CD8-positive, alpha-beta T cell (primary cell): ENCODE measurements at places on chromosomes 7 and 10.

- DNase-seq, result no peak
Observed at GRCh38 chr7:94042381-94042780, 38.2 kb upstream of the BET1 start.

GRCh38 chr10:130045091-130045652 is 65.5 kb downstream of the C10orf143 start:
- DNase-seq, result no peak

- DNase-seq, result no peak
Observed at GRCh38 chr10:119198438-119198837, 8.9 kb upstream of the GRK5 start.

DNA sequence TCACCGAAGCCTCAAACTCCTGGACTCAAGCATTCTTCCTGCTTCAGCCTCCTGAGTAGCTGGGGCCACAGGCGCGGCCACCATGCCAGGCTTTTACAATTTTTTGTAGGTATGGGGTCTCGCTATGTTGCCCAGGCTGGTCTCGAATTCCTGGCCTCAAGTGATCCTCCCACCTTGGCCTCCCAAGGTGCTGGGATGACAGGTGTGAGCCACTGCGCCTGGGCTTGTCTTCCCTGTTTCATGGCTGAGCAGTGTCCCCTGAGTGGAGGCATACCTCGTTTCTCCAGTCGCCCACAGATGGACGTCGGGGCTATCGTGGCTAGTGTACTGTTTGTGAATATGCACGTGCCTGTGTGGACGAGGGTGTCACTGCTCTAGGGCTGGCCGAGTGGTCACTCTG is 11.3 kb downstream of the INPP5A start:
- DNase-seq, result no peak

DNA sequence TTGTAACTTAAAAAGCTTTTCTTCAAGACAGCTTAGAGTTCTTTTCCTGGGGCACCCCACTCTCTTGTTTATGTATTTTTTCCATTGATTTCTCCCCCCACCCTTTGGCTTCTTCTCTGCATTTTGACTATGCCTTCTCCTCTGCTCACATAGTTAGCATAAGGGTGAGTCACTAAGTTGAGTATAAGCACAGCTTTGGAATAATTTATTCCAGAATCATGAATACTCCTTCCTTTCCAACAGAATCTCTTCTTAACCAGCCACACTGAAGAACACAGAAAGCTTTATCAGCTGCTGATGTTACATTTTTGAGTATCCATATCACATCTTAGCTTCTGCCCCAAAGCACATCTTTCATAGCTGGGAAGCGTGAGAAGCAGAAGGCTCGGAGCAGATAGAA is 449.5 kb upstream of the MKI67 start:
- no peak for DNase-seq

GRCh38 chr7:40753455-40753854 is 618.6 kb downstream of the SUGCT start:
- no peak for DNase-seq

DNA sequence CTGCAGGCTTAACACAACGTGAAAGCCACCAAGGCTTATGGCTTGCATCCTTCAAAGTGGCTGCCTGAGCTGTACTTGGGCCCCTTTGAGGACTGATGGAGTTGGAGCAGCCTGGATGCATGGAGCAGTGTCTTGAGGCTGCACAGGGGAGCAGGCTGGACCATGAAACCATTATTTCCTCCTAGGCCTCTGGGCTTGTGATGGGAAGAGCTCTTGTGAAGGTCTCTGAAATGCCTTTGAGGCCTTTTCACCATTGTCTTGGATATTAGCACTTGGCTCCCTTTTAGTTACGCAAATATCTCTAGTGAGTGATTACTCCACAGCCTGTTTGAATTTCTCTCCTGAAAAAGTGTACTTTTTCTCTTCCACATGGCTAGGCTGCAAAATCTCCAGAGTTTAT is 201.2 kb upstream of the NPY start:
- no peak for DNase-seq

DNA sequence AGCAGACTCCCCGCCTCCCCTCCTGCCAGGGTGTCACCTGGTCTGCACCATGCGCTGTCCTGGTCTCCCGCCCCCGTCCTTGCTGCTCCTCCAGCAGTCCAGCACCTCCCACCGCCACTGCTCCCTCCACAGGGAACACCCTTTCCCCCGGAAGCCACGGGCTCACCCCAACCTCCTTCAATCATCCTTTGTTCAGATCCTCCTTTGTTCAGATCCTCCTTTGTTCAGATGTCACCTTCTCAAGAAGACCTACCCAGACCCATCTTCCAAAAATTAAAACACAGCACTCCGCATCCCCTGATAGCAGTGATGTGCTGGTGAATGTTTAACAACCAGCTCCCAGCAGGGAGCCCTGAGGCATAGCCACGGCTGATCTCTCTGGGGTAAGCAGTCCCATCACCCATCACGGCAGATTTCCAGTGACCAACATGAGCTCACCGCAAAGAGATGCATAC is 237.7 kb downstream of the USP6NL start:
- DNase-seq, result no peak

GRCh38 chr10:72509206-72509799 is 116.6 kb downstream of the MICU1 start:
- no peak for DNase-seq

GRCh38 chr7:77794000-77794399 is 4.2 kb downstream of the TMEM60 start:
- no peak for DNase-seq

- DNase-seq, result no peak
Observed at GRCh38 chr10:97065128-97065527, 120.6 kb downstream of the SLIT1 start.

GRCh38 chr7:98771519-98771918 is 98.3 kb downstream of the TMEM130 start:
- DNase-seq, result no peak

GRCh38 chr7:47102331-47102841 is 479.5 kb downstream of the TNS3 start:
- no peak for DNase-seq

DNA sequence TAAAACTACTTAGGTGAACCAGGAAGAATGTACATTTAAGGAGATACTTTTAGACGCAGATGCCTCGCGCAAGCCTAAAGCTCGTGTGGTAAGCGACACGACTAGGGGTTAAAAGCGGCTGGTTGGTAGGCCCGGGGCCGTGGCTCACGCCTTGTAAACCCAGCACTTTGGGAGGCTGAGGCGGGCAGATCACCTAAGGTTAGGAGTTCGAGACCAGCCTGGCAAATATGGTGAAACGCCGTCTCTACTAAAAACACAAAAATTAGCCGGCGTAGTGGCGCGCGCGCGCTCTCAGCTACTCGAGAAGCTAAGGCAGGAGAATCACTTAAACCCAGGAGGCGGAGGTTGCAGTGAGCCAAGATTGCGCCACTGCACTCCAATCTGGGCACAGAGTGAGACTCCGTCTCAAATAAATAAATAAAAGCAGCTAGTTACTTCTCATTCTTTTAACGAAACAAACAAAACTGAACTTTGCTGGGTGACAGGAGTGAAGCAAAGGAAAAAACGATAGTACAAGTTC is 879 bp downstream of the NUDT5 start:
- peak; percentile 9 for DNase-seq

GRCh38 chr10:69769395-69769992 is 32.2 kb upstream of the COL13A1 start:
- DNase-seq, result no peak

GRCh38 chr7:1744296-1745017 is 74.4 kb downstream of the ELFN1 start:
- no peak for DNase-seq

DNA sequence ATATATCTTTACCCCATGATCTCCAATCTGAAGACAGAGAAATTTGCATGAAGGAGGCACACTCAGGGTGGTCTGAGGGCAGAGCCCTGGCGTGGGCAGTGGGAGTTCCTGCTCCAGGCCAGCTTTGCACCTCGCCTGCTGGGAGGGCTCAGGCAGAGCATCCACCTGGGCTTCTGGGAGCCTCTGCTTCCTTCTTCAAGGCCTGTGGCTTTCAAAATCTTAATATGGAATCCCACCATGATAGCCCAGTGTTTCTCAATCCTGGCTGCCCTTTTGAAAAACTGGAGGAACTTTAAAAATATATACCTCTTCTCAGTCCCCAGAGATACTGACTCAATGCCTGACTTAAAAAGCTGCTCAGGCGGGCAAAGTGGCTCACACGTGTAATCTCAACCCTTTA is 36.7 kb upstream of the PSAP start:
- no peak for DNase-seq

- no peak for DNase-seq
Observed at GRCh38 chr10:85558533-85558932, 808.1 kb downstream of the GRID1 start.

DNA sequence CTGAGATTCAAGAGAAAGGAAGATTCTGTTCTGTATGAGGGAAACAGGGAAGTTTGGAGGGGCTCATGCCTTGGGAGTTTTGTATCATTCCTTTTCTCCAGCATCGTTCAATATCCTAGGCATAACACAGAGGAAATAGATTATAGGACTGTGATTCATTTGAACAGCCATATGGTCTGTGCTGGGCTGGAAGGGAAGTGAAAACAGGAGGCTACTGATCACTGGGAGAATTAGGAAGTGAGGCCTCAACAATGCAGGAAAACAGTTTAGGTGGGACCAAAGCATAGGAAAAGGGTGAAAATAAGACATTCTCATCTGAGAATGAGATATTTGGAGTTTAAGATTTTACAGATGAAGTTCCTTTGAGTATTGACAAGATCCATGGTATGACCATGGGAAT is 70.7 kb upstream of the MKX start:
- no peak for DNase-seq

- no peak for DNase-seq
Observed at GRCh38 chr7:99311702-99312101, 14.0 kb upstream of the ARPC1A start.

DNA sequence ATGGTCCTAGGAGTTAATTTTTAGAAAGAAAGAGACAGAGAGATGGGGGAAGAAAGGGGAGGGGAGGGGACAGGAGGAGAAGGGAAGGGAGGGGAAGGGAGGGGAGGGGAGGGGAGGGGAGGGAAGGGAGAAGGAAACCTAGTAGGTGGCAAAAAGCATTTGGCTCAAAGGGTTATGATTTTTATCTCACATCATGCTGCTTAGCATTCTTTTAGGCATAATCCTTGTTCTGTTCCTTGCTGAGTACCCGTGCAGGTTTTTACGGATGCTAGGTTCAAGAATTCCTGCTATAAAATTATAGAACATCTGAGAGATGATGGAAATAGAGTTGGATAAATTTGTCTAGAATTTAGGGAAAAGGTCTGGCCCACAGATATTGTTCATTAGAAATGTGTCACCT is 132.4 kb upstream of the PRSS1 start:
- no peak for DNase-seq

- no peak for DNase-seq
Observed at GRCh38 chr7:35705932-35706461, 11.1 kb upstream of the HERPUD2 start.

DNA sequence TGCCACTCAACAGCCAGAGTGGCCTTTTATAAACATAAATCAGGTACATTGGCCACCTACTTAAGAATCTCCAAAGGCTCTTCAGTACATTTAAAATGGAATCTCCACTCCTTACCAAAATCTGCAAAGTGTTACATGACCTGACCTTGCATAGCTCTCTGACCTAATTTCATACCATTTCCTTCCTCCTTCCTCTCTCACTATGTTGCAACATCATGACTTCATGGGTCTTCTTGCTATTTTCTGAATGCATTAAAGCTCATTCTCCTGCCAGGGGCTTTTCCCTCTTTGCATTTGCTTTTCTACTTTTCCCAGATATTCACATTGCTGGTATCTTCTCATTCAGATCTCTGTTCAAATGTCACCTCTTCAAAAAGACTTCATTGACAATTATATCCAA is 22.1 kb upstream of the PPP1R17 start:
- DNase-seq, result no peak

GRCh38 chr7:48259463-48260280 is 88.4 kb downstream of the ABCA13 start:
- no peak for DNase-seq

DNA sequence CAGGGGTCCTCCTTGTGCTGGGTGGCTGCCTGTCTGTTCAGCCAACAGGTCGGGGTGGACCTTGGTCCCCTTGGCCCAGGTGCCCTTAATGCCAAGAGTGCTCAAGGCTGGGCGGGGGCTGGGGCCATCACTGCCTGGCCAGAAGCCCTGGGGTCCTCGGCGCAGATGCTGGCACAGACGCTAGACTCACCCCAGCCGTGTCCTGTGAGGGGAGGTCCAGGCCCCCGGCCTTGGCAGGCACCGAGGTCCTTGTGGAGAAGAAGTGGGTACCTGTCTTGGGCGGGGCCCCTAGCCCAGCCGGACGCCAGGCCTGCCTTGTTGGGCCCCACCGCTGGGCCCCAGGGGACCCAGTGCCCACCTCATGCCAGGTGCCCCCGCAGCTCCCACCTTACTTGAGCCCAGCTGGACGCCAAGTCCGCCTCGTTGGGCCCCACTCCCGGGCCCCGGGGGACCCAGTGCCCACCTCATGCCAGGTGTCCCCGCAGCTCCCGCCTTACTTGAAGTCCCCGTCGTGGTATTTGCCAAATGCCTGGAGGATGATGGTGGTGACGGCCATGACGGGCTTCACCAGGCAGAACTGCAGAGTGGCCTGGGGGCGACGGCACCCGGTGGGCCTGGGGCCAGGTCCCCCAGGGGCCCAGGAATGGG is 6.5 kb downstream of the TMEM184A start:
- DNase-seq, result no peak

GRCh38 chr10:103856797-103857170 is 1.4 kb upstream of the SH3PXD2A start:
- DNase-seq, result no peak

DNA sequence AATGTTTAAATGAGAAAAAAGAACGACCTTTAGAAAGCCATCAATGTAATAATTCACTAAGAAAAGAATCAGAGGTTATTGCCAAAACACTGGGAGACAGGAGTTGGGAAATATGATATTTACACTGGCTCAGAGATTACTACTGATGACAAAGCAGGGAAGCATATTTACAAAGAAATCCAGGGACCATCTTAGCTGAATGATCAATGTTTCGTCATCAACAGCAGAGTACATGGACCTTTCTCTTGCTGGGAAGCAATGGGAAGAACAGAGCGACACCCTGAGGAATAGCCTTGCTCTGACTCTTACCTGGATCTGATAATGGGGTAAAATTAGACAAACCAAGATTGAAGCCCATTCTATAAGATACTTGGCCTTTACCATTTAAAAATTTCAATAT is 1293.5 kb downstream of the XPNPEP1 start:
- no peak for DNase-seq

- no peak for DNase-seq
Observed at GRCh38 chr7:24877790-24878311, 102.1 kb downstream of the OSBPL3 start.

DNA sequence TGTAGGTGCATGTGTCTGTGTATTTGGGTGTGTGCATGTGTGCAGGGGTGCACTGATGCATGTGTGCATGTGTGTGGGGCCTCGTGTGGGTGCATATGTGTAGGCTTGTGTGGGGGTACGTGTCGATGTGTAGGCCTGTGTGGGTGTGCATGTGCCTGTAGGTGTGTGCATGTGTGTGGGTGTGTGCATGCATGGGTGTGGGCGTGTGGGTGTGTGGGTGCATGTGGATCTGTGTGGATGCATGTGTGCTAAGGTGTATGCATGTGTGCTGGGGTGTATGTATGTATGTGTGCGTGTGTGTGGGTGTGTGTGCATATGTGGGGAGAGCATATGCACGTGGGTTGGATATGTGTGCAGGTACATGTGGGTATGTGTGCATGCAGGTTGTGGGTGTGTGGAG is 73.2 kb downstream of the NKX6-2 start:
- DNase-seq, result no peak

- DNase-seq, result no peak
Observed at GRCh38 chr7:83011954-83012353, 150.7 kb downstream of the PCLO start.
